ENCODE measurements at places on chromosomes 13 and 19.

- DNase-seq, result no peak
Observed at GRCh38 chr13:47665043-47665442, 336.0 kb downstream of the SUCLA2 start.

- peak; percentile 93 for DNase-seq
Observed at GRCh38 chr13:94549232-94550061, 46.5 kb downstream of the TGDS start.

- no peak for DNase-seq
Observed at GRCh38 chr13:75847588-75847987, 211.5 kb downstream of the LMO7 start.

GRCh38 chr19:48175578-48175977, 5.1 kb downstream of the ZSWIM9 start:
- DNase-seq, result no peak

DNA sequence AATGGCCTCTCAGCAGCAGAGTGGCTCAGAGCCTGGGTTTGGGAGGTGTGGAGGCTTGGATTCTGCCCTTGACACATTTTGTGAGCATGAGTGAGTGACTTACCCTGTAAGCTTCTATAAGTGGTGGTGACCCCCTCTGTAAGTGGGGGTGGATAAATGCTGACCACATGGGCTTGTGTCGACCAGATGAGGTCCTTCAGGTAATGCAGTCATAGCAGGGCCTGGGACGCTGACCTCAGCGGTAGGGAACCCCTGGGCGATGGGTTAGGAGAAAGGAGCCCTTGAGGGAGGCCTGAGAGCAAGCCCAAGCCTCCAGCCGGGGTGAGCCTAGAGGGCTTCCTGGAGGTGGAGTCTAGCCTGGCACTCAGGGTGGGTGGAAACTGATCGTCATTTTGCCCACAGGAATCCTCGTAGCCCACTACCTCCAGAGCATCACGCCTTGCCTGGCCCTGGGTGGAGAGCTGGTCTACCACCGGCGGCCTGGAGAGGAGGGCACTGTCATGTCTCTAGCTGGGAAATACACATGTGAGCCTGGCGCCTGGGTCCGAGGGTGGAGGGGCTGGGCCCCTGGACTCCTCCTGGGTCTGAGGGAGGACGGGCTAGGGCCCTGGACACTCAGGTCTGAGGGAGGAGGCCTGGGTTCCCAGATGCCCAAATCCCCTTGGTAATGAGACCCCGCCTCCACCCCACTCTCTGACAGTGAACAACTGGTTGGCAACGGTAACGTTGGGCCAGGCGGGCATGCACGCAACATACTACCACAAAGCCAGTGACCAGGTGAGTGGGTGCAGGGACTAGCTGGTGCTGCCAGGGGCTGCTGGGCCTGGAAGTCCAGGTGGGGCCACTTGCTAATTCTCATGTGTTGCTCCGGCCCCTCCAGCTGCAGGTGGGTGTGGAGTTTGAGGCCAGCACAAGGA, 5.0 kb upstream of the APOE start:
- DNase-seq, result no peak

DNA sequence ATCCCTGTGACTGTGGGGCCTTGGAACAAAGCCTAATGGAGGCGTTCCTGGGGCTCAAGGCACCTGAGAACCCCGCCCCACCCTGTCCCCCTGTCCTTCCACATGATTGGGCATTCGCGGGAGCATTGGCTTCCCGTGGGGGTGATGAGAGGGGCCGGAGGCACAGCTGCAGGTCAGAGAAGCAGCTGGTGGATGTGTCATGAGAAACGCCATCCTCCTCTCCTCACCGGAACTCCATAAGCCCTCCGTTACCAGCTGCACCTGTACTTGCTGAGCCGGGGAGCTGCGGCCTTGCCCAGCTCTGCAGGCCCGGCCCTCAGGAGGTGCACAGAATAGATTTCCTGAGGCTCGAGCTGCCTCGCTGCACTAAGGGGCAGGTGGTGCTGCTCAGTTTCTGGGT, 42.0 kb downstream of the CAPN12 start:
- DNase-seq, result no peak

DNA sequence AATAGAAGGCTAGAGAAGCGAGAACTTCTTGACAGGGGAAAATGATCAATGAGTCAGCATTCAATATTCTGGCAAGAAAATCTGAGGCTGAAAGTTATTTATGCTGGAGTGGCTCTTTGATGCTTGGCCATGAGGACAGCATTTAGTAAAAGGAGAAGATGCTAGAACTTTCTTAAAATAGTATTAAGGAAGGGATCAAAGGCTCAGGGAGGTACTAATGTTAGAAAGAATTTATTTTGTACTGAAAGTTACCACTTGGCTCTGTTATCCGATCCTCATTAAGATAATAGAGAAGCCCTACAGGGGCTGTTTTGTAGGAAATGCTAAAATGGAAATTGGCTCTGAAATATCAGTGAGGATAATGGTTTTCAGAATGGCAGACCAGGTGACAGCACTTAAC, 1774.6 kb upstream of the PCDH20 start:
- no peak for DNase-seq

DNA sequence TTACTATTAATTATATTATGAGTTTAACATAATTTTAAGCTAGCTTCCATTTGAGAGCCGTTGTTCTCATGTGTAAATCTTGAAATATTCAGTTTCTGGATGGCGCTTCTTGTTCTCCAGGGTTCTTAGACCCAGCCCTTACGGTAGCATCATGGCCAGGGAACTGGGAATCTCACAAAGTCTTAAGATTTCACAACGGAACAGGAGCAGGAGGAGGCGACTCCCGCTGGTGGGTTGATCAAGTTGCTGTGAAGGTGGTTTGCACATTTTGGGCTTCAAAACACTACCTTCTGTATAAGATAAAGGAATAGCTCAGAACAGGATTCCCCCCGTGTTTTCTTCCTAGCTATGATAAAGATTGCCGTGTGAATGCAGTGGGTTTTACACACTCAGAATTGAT, 2.8 kb downstream of the NAXD start:
- DNase-seq, result no peak

GRCh38 chr13:110316196-110316595, 9.1 kb downstream of the COL4A2 start:
- DNase-seq, result no peak

- no peak for DNase-seq
Observed at GRCh38 chr13:49417161-49417560, 26.7 kb downstream of the CAB39L start.

- DNase-seq, result no peak
Observed at GRCh38 chr19:1449467-1450442, at the start of gene APC2. TSS of gene APC2 (plus strand) at chr19:1450121. CDS start at chr19:1453002, 2,881 bp downstream.

DNA sequence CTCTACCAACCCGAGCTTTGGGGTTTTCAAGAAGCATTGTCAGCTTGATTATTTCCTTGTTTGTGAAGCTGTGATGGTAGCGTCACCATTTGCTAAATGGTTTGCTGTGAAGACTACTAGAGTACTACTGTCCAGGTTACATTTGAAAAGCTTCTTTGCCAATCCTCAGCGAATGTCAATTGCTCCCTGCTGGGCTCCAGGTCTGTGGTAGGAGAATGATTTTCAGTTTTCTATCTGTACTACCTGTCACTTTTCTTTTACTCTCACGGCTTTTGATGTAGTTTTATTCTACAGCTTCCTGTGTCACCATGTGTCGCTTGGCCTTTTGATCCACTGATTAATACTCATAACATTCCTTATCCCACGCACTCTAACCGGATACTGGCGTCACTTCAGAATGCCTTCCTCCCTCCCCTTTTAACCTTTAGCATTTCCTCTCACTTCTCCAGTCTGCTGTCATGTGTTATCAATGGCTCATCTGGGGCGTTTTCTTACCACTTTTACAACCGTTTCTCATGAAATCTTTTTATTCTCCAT, 7.5 kb upstream of the GPR183 start:
- no peak for DNase-seq

DNA sequence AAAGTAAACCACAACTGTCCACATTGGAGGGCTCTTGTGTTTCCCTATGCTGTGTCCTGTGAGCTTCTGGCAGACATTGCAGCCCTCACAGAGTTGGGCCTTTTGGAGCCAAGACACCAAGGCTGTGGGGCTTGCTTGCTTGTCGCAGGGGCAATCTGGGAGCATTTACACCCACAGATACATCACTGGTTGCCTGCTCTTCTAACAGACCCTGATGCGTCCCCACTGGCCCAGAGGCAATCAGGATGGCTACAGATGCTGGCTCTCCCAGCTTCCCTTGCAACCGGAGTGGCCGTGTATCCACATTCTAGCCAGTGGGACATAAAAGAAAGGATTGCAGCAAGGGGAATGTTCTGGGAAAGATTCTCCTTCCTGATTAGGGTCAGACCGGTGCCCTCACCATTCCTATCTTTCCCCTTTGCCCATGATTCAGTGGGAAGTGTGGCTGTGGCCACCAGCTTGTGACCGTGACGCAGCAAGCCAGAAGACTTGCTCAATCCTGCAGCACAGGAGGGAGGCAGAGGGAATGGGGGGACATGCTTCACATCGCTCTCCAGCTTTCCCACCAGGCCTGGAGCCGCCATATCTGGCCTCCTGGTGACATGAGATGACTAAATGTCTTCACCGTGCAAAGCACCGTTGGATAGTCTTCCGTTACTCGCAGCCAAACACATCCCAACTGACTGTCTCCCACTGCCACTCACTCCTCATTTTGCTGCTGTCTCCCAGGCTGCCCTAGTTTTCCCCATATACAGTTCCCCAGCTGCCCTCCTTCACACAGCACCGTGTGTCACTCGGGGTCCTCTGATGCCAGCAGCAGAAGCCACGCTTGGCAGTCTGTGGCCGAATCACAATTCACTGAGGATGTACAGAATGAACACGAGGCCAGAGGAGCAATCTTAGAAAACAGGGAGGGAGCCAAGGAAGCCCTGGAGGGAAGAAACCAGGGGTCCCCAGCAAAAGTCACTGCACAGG, 151.0 kb downstream of the DPF1 start:
- no peak for DNase-seq

GRCh38 chr19:19434483-19435045, 29.1 kb downstream of the GATAD2A start:
- DNase-seq, result no peak

GRCh38 chr13:47545201-47546024, 455.7 kb downstream of the SUCLA2 start:
- no peak for DNase-seq

DNA sequence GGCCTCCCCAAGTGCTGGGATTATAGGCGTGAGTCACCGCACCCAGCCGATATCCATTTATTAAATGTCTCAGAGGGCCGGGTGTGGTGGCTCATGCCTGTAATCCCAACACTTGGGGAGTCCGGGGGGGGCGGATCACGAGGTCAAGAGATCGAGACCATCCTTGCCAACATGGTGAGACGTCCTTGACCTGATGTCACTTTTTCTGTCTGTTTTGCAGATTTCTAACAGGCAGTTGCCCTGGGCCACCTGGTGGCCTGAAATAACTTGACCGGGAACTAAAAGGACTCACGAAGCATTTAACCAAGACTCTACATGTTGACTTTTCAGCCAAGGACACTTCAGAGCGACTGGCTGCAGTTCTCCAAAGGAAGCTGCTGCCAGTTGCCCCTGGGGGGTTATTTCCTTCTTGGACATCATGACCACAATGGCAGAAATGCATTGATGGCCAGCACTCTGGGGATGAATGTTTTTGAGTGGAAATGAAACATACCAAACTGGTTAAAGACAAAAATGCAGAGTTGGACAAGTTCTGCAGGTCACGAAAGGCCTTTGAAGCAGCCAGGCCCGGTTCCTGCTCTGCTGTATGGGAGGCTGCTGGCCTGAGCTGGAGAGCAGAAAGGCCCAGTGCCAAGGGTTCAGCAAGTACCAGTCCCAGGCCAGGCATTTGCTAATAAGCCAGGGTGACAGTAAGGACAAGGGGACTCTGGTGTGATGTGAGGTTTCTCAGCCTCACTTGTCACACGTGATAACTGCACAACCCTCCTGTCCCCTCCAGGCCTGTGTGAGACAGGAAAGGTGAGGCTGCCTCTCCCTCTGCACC, 8.3 kb downstream of the ZNF837 start:
- DNase-seq, result no peak

DNA sequence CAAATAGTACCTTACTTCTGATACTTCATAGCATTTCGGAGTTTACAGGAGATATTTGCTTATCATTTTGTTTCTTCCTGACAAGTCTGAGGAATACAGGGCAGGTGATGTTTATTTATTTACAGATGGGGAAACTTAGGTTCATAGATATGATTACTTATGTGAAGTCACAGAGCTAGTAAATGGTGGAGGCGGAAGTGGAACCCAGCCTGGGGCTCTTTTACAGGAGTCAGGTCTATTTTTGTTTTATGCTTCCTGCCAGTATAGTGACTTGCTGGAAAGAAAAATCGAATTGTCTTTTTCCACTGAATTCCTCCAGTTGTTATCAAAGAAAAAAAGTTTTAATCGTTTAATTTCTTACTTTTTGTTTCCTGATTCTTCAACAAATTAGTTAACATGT, 66.5 kb downstream of the DGKH start:
- no peak for DNase-seq

GRCh38 chr19:46049597-46049996, 8.8 kb upstream of the IGFL4 start:
- DNase-seq, result no peak

GRCh38 chr19:5990289-5990797, 12.4 kb upstream of the RANBP3 start:
- DNase-seq, result no peak

DNA sequence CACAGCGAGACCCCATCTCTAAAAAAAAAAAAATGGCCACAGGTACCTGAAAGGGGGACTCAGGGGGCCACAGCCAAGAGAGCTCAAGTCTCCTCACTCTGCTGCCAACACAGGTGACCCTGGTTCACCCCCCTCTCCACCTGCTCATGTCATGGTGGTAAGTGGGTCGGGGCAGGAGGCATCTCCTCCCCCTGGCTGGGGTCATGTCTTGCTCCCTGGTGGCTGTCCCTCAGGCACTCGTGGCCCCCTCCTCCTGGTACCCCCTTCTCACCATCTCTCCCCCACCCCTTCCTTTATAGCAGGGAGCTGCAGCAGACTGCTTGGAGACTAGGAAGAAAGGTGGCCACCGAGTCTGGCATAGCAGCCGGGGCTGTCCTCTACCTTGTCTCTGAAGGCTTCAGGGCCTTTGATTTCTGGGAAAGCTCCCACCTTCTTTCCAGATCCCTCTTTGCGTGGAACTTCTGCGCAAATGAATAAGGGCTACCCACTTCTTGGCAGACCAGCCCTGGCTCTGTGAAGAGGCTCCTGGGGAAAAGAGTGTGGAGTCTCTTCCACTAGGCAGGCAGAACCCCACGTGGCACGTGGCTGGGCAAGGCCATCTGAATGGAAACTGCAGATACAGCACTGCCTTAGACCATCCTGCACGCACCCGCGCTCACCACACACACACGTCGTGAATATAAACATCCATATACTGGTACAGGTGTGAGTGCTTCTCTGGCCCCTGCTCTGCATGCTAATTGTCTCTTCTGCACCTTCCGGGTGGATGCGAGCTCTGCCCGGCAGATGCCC, 20.1 kb upstream of the MIER2 start:
- DNase-seq, result no peak

DNA sequence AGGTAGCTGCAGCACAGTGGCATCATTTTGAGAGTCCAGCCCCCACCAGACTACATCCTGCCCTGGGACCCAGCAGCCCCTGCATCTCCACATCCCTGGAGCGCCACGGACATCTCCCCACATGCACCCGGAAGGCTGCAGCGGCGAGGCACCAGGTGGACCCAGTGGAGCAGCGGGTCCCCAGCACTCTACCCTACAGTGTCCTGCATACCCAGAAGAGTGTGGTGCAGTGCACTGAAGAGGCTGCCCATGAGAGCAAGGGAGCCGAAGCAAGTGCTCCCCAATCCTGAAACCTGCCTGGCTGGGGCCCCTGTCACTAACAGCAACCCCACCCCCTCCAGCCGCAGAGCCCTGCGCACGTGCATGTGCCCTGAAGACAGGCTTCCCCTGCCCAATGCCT, 21.3 kb upstream of the SLC7A9 start:
- DNase-seq, result no peak

- DNase-seq, result no peak
Observed at GRCh38 chr19:57052081-57052480, 67.7 kb upstream of the USP29 start.

GRCh38 chr13:78102121-78102677, 183.6 kb upstream of the EDNRB start:
- DNase-seq, result no peak
